ENCODE measurements at places on chromosomes 4 and X.

DNA sequence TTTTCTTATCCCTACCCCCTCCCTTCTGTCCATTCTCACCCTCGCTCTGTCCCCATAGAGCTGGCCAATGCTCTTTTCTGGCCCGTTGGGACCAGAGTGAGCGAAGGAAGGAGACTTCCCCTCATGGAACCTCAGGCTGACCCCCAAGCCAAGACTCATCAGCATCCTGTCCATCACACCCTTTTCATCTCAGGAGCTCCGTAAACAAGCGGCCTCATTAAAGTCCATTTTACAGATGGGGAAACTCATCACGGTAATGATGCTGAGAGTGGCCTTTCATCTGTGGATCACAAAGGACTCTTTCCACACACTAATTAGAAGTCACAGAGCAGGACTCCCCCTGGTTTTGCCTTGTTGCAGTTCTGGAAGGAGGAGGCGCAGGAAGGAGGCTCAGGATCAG lies 67.4 kb upstream of the SLC34A2 start:
- DNase-seq = no peak

DNA sequence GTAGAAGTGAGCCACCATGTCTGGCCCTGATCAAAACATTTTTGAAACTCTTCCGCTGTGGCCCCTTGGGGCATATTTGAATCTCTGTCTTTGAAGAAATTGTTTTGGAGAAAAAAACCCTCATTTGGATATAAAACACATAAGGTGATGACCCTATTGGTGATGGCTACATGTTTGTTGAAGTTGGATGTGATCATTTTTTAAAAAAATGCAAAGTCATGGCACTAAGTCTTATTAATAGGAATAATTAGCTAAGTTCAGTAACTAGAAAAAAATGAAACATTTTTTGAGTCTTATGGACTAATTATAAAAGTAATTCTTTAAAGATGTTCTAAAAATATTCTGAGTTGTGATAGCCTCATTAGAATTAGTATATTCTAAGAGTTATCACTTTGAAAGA lies 17.9 kb upstream of the BBS7 start:
- DNase-seq = no peak

- DNase-seq = no peak
Measured at GRCh38 chrX:151402719-151403390, 5.8 kb downstream of the VMA21 start.

DNA sequence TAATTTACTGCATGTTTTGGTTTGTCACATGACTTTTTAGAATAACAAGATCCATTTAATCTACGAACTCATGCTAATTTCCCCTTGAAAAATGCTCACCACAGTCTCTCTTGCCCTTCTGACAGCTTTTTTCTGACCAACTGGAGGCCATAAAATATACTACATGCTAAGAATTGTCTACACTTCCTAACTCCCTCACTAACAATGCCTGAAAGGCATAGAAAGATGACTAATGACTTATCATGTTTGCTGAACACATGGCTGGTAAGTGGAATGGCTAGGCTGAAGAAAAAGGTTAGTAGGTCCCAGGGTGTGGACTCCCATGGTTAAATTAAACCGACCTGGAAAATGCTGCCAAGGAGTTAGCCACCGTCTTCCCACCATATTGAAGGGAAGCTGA lies 309.9 kb downstream of the SPOCK3 start:
- DNase-seq = no peak

- no peak for DNase-seq
Measured at GRCh38 chrX:65783746-65784145, 116.3 kb downstream of the MSN start.

DNA sequence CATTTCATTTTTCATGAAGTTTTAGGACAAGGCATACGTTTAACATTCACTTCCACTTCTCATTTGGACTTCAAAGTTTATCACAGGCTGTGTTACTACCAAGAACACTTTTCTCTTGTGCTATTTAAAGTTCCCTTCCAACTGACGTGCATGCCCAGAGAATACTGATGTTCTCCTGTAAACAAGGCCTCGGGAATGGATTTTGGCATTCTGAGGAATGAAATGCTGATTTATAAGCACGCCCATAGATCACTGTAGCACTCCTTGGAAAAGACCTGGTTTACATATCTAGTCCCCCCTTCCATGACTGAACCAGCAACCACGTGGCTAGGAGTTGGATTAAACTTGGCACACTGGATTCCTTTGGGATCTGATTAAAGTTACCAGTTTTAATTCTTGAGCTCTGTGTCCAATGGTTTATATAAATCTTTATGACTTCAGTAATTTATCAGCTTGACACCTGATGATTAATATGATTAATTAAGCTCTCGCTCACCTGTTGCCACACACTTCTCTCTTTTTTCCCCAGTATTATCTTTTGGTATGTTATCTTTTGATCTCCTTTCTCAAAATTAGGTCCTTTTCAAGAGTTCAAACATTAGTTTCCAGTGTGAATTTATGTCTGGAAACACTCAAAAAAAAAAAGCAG lies 122.4 kb upstream of the HAND2 start:
- no peak for DNase-seq

DNA sequence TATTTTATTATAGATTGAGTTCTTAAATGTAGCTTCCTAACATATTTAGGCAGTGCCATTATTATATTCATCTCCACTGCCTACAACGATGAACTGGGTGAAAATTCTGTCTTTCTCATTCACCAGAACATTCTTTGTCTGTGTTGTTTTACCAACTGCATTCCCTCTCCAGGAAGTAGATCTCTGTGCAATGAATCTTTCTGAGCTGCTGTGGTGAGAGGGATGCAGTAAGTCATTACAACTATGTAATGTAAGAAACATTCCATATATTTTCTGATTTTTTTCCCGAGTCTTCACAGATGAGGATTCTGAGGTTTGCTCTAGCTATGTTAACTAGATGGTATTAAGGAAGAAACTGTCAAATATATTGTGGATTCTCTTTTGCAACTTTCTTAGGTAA lies 811.9 kb upstream of the PCDH7 start:
- no peak for DNase-seq

DNA sequence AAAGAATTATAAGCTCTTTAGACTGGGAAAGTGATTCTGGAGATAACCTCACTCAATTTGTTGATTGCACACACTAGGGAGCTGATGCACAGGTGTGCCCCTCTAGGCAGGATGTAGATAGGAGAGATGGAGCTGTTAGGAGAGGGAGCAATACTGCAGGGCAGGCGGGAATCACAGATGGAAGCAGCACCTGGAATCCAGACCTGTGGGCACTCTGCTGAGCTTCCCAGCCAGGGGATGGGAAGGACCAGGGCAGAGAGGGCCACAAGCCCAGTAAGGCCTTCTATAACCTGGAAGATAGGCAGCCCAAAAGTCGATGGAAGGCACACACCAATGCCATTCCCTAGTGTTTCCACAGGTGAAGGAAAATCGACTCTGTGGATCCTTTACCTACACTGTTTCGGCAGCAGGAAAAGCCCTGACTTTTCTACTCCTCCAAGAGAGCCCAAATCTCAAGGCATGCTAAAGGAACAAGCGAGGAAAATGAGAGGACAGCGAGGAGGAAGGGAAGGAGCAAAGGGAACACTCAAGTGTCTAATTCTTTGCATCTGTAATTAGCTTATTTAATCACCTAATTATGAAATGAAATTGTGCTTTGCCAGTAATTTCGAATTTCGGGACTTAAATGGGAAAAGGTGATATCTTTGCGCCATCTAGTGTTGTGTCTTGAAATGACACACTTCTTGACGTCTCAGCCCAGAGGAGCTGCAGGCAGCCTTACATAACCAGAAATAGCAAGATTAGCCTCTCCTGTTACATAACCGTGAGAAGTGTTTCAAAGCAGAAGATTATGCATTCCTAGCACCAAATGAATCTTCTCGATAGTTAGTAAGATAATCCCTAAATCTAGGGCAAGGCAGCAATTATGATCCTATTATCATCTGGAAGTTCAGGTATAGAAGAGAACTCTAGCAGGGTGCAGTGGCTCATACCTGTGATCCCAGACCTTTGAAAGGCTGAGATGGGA lies 31.0 kb upstream of the TLR3 start:
- no peak for DNase-seq

DNA sequence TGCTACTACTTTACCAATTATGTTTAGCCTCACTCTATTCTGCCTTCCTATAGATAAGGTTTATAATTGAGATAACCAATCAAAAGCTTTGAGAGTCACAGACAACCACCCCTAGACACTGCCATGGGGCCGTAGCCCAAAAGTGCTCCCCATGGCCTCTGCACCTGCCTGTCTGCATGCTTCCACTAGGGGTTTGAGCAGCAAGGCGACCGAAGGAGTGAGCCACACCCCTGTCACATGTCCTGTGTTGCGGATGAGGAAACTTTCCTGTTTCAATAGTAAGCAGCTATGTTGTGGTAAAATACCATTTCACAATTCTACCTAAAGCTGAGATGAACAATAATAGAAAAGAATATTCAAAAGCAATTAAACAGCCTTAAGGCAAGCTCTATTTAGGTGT lies 856.0 kb upstream of the FRG1 start:
- DNase-seq = no peak

GRCh38 chr4:57071326-57071725 lies 38.9 kb downstream of the IGFBP7 start:
- DNase-seq = no peak

GRCh38 chr4:3582091-3582475 lies 49.9 kb upstream of the LRPAP1 start:
- no peak for DNase-seq

GRCh38 chrX:30538271-30538670 lies 39.3 kb downstream of the TASL start:
- no peak for DNase-seq

DNA sequence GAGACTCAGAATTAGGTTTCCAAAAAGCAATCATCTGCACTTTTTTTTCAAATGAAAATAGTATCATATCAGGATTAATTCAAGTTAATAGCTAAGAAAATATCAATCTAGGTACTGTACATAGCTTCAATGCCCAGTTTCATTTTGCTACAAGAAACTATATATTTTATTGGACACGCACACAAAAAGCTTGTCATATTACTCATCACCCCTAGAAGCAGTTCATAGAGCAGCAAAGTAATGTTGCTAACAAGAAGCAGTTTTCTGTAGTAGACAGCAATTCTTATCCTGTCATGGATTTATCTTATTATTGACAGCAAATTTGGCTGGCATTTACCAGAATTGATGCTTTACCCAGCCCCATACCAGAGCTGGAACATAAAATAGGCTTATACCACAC lies 52.3 kb upstream of the LSM6 start:
- no peak for DNase-seq

DNA sequence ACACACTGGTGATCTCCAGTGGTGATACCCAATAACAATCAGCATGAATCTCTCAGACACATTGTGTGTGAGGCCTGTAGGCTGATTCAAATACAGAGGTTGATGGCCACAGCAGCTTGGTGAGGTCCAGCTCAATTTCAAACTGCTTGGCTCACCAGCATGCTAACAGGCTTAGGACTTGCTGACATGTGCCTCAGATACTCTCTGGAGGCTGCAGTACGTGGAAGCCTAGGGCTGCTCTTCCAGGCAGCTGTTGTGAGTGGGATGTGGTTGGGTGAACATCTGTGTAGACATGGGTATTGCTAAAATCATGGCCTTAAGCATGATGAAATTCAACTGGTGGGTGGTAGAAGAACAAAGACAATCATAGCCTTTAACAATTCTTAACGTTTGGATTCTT lies 4.3 kb downstream of the CXCL9 start:
- DNase-seq = no peak

DNA sequence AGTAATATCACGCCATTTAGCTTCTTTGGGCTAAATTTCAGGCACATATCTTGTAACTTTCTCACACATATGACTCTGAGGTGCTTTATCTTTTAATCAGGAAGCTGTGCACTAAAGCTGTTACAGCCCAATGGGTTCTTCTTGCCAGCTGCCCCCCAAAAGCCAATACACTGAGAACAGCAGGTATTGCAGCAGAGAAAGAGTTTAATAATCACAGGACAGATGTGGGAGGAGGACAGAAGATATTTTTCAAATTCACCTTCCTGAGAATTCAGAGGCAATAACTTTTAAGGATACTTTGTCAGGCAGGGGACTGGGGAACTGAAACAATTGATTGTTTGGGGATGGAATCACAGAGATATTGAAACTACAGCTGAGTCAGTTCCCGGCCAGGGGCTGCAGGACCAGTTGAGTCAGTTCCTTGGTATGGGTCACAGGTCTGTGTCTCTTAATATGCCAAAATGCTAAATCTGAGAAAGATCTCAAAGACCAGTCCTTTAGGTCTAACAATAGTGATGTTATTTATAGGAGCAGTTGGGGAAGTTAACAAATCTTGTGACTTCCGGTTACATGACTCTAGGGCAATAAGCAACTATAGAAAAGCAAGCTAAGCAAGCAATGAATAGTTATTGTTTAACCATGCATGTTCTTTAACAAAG lies 28.1 kb downstream of the DDIT4L start:
- no peak for DNase-seq

DNA sequence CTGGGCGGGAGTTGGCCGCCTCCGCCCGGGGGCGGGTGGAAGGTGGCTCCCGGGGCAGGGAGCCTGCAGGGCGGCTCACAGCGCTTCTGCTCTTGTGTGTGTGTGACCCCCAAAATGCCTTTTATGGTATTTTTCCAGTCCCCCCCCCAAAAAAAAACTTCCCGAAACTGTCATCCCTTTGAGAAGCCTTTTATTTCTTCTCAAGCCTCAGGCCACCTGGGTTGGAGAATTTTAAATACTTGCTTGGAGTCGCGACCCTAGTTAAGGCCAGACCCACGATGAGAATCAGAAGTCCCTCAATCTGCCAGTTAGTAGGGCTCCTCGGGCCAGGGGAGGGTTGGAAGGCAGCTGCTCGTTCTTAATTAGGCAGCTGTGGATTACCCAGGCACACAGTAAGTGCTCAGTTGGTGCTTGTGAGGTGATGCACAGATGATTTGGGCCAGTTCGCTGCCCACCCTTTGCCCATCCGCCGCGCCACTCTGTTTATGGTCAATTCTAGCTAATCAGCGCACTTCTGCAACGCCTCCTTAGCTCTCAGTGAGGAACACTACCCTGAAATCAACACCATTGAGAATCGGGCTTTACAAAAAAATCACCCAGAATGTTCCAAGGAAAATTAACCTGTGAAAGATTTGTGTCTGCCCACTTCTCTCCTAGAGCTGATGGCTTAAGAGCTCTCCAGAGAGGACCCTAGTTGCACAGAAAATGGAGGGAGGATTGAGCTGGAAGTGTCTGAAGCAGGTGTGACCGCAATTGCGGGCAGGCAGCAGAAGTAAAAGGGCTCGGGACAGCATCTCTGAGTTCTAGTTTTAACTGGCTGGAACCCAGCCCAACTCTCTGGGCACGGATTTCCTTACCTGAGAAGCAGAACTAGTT lies 648 bp upstream of the SCD5 start:
- DNase-seq = no peak

GRCh38 chrX:133297284-133297683 lies 79.1 kb upstream of the TFDP3 start:
- no peak for DNase-seq

DNA sequence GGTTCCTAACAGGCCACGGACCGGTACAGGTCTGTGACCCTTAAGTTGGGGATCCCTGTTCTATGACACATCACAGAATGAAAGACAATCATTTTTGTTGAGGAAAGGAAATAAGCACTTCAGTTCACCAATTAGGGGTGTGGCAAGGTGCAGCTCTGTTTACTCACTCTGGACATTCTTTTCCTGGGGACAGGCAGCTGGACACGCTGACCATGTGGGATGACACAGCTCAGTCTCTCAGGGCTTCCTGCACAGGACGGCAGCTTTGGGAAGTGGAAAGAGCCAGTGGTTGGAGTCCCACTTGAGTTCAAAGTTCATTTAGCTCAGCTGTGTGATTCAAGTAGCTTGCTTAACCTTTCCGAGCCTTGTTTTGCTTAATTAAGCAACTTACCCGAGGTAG lies 55.7 kb downstream of the NDNF start:
- no peak for DNase-seq
